ENCODE measurements at places on chromosomes 4 and X.
A peak's percentile ranks its signal among the peaks of the same experiment; 100 is the strongest.

DNA sequence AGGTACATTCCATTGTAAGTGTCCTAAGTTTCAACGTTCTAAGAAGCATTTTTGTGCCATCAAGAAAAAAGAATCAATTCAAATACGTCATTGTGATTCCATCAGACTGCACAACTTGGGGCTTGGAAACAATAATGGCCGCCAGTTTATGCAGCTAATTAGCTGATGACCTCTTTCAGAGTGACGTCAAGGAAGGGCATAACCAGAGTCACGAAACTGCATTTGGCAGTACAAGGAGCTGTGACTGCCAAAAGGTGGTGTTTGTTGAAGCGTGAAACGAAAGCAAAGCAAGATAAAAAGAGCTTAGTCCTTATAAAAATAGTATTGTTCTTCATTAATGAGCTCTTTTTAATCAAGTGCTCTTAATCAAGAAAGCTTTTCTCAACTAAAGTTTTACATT lies 81.1 kb upstream of the SH3RF1 start:
- H3K4me3 ChIP-seq, result no peak overlapping the region
- H3K27me3 ChIP-seq, result no peaks in the 10 kb centered on the region
- no peaks in the 10 kb centered on the region for H3K4me1 ChIP-seq
- no peak for DNase-seq
- H3K36me3 ChIP-seq, result no peaks in the 10 kb centered on the region

DNA sequence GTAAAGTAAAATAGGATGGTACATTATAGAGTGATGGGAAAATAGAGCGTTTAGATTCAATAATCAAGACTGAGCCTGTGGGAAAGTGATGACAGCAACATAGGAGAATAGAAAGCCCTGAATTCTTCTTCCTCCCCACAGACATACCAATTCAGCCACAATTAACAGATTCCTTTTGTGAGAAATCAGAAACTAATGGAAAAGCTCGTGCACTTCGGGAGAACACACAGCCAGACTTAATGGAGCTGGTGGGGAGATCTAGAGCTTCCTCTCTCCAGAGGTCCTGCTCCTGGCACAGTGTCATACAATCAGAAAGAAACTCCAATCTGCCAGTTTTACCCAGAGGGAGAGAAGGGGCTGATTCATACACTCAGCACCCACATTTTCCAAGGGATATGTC lies 676.3 kb upstream of the BOD1L1 start:
- H3K4me3 ChIP-seq, result no peak overlapping the region
- no peak overlapping the region for H3K27ac ChIP-seq
- H3K36me3 ChIP-seq, result no peaks in the 10 kb centered on the region
- H3K27me3 ChIP-seq, result no peaks in the 10 kb centered on the region
- no peaks in the 10 kb centered on the region for H3K4me1 ChIP-seq

DNA sequence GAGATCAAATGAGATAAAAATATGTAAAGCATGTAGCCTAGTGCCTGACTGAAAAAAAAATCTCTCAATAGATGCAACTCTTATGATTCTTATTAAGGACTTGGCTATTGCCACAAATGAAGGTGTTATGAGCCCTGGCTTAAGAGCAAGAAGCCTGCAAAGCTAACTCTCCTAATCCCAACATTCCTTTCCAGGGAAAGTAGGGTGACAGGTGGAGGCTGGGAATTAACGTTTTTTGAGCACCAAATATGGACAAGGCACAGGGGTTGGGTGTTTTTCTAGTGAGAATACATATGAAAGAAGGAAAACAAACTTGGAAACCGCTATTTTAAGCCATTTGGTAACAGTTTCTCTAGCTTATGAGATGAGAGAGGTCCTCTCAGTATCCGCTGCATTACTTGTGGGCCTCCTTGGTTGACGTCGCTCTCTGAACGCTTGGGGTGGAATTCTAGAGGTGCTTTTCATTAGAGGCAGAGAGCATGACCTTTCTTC lies 2.4 kb downstream of the RHOH start:
- peak overlapping the region; percentile 96 for H3K27ac ChIP-seq
- H3K36me3 ChIP-seq, result peaks cover 19% of the 10 kb centered on the region
- peak overlapping the region; percentile 93 for H3K4me3 ChIP-seq
- H3K4me1 ChIP-seq, result peaks cover 34% of the 10 kb centered on the region
- H3K27me3 ChIP-seq, result no peaks in the 10 kb centered on the region

DNA sequence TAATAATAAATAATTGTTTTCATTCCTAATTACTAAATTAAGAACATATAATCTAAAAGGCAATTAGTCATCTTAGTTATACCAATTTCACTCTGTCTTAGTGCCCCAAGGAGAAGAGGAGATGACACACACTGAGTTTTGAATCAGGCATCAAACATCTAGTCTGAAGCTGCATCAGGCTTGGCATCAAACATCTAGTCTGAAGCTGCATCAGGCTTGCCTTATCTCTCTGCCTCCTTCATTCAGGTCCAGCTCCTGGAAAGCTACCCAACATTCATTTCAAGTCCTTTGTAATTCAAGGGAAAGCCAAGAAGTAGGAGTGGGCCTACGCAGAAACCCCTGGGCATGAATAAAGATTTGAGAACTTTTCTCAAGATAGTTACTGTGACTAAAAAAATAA lies 62.2 kb downstream of the SH3RF1 start:
- H3K4me1 ChIP-seq, result no peaks in the 10 kb centered on the region
- DNase-seq, result no peak
- no peak overlapping the region for H3K4me3 ChIP-seq
- H3K27me3 ChIP-seq, result no peaks in the 10 kb centered on the region

DNA sequence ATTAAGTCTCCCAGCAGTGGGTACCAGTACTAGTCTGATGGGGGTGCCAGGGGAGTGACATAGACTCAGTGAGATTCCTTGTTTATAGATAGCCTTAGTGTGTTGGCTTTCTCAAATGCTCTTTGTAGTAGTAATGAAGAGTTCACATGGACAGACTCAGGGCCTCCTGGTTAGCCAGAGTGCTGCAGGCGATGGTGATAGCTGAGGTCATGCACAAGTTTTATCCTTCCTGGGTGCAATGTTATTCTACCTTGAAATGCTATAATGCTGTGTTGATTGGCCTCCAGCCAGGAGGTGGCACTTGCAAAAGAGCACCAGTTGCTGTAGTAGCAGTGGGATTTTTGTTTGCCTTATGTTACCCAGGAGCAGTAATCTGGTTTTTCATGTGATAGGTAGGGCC lies 35.5 kb upstream of the ADH4 start:
- H3K27ac ChIP-seq, result no peak overlapping the region
- no peaks in the 10 kb centered on the region for H3K36me3 ChIP-seq
- H3K4me3 ChIP-seq, result no peak overlapping the region
- no peaks in the 10 kb centered on the region for H3K27me3 ChIP-seq
- DNase-seq, result no peak
- no peaks in the 10 kb centered on the region for H3K4me1 ChIP-seq

DNA sequence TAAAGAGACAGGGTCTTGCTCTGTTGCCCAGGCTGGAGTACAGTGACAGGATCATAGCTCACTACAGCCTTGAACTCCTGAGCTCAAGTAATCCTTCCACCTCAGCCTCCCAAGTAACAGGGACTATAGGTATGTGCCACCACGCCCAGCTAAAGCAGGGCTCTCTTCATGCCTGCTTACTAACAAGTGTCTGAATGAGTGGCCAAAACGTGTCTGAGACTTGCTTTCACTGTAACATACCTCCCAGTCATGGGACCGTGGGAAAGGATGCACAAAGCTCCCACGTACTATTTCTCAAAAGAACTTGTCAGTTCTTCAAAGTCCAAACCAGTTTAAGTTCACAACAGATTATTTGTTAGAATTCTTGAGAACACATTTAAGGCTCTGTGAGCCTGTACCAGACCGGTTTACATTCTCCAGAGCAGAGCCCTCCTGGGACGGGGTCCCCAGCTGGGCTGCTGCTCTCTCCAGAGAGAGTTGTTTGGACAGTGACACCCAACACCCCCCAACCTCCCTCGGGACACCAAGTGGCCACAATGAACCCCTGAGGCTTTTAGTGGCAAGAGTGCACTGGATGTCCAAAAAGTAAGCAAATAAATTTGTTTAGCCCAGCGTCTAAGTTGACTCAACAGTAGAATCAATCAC lies 24.1 kb downstream of the SH3KBP1 start:
- DNase-seq, result no peak
- no peaks in the 10 kb centered on the region for H3K36me3 ChIP-seq
- H3K4me3 ChIP-seq, result no peak overlapping the region

- peaks cover 7% of the 10 kb centered on the region for H3K4me1 ChIP-seq
- H3K27me3 ChIP-seq, result no peaks in the 10 kb centered on the region
- peaks cover 16% of the 10 kb centered on the region for H3K36me3 ChIP-seq
These were observed 661 bp upstream of the RBM41 start for GRCh38 chrX:107119283-107119682.

- H3K27ac ChIP-seq, result no peak overlapping the region
- DNase-seq, result no peak
- H3K27me3 ChIP-seq, result no peaks in the 10 kb centered on the region
- H3K4me3 ChIP-seq, result no peak overlapping the region
- no peaks in the 10 kb centered on the region for H3K36me3 ChIP-seq
- H3K4me1 ChIP-seq, result no peaks in the 10 kb centered on the region
These were observed 1584.8 kb upstream of the ADGRL3 start for GRCh38 chr4:59615316-59615715.

DNA sequence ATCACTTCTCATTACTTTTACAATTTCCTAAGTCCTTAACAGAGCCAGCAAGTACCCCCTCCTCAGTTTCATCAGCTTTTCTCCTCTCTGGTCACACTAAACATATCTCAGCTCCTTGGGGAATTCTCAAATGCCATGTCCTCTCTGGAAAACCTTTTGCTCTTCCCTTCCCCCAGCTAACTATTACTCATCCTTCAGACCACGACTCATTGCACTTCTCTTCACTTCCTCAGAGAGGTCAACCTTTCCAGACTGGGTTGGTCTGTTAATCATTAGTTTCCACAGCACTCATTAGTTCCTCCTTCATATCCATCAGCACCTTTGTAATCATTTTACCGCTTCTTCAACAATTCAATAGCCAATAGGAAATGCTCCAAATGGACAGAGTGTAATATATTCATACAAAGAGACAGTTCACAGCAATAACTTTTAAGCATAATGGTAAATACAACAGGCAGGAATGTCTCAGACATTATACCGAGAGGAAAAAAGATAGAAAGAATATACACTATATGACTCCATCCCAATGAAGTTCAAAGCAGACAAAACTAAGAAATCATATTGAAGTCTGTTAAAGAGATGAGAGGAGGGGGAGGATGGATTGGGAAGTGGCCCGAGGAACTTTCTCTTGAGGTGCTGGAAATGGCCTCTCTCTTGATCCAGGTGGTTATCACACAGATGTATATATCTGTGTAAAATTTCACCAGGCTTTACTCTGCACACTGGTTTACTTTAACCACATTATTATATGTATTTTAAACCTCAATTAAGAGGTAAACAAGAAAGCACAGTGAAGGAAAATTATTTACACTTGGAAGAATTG lies 39.6 kb downstream of the DDX60L start:
- no peaks in the 10 kb centered on the region for H3K27me3 ChIP-seq
- H3K4me1 ChIP-seq, result no peaks in the 10 kb centered on the region
- peaks cover 17% of the 10 kb centered on the region for H3K36me3 ChIP-seq
- DNase-seq, result no peak
- H3K27ac ChIP-seq, result no peak overlapping the region

GRCh38 chr4:25104591-25104990 lies 55.7 kb downstream of the SEPSECS start:
- H3K27me3 ChIP-seq, result no peaks in the 10 kb centered on the region
- no peaks in the 10 kb centered on the region for H3K4me1 ChIP-seq
- no peak for DNase-seq
- no peak overlapping the region for H3K4me3 ChIP-seq

DNA sequence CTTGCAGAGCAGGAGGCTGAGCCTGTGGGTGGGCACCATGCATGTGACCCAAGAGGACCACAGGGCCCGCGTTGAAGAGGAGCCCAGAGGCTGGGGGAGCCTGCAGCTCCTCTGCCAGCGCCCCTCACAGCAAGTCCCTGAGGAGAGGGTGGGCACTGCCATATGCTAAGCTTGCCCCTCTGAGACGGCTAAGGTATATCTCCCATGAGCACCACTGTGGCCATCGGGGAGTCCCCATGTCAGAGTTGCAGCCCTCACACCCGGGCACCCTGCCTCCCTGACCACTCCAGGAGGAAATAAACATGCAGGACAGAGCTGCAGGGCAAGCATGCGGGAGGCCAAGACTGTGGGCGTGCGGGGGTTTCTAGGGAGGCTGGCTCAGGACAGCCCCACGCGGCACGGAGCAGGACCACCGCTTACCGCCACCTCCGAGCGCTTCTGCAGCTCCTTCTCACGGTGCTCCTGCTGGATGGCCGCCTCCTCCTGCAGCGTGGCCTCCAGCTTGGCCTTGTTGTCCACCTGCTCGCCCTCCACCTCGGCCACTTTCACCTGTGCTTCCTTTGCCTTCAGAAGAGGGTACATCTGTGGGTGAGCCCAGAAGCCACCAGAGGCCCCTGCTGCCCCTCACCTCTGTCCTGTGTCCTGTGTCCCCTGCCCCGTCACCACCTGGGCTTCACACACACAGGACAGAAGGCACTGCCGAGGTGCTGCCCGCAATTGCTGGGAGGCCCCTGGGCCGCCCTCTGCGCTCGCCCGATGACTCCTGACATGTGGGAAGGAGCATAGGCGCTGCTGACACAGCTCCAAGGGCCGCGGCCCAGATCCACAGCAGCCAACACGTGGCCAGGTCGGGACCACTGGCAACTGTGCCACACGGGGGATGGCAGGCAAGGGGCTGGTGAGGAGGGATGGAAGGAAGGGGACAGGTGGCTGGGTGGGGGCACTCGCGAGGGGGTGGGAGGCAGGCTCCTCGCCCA lies 29.8 kb downstream of the FGFR3 start:
- no peak overlapping the region for H3K27ac ChIP-seq
- DNase-seq, result no peak
- no peaks in the 10 kb centered on the region for H3K27me3 ChIP-seq
- H3K36me3 ChIP-seq, result peaks cover 4% of the 10 kb centered on the region

DNA sequence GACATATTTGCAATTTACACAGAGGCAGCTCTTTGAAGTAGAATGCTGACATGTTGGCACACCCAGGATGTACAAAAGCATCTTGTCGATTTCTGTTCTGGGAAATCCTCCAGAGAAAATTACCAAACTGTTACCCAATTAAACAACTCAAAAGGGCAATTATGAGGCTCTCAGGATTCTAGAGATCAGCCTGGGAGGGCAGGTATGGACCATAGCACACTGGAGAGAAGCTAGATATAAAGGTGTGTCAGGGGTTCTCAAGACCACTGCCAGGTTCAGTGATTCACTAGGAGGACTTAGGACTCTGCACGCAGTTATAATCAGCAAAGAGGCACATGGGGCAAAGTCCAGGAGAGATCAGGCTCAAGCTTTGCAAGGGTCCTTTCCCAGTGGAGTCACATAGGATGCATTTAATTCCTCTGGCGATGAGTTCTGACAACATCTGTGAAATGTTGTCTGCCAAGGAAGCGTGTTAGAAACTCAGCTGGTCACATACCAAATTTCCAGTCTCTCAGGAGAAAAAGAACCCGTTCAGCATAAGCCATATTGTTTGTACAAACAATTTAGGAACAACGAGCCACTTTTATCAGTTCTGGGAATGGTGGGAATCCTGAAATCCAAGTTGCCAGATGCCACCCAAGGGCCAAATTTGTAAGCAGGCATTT lies 100.8 kb downstream of the SYTL5 start:
- no peaks in the 10 kb centered on the region for H3K27me3 ChIP-seq
- no peak overlapping the region for H3K4me3 ChIP-seq
- no peaks in the 10 kb centered on the region for H3K36me3 ChIP-seq
- no peak overlapping the region for H3K27ac ChIP-seq
- DNase-seq, result no peak
